Kasumi-1 (cell line): ENCODE measurements at places on chromosomes 4 and X.
A peak's percentile ranks its signal among the peaks of the same experiment; 100 is the strongest.

DNA sequence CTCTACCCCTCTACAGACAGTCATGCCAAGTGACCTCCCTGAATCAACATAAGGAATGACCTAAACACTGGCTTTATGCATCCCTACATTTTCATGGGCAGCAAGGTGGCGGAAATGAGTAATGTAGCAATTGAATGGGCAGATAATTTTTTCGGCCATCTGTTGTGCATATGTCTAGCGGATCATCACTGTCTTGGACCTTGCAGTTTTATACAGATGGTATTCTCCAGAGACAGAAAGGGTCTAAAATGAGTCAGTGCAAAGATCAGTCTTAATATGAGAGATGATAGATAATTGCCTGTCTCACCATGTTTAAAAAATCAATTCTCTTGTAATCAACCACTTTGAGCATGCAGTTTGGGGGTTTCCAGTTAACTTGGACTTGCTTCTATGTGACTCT lies 177.3 kb upstream of the DKK2 start:
- no peak for DNase-seq

- no peak for DNase-seq
Measured at GRCh38 chr4:1321946-1322650, 24.9 kb upstream of the UVSSA start.

GRCh38 chrX:13428053-13428786 lies 108.4 kb upstream of the ATXN3L start:
- DNase-seq = peak; percentile 46

GRCh38 chr4:6329478-6330383 lies 60.1 kb downstream of the WFS1 start:
- no peak for DNase-seq

DNA sequence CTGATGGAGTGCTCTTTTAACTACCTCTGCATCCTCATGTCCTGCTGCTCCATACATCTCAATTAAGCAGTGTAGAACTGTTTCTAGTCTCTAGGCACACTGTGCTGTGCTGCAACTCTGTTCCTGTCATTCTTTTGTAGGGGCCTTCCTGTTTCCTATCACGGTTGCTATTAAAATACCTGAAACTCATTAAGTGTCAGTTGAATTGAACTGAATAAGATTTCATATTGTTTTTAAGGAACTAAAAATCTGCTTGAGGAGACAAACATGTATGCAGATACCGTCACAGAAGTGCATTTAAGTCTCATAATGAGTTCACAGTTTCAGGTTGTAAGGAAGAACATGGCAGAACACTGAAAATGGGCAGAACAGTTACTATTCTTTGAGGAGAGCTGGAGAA lies 170.1 kb downstream of the LARP7 start:
- no peak for DNase-seq

DNA sequence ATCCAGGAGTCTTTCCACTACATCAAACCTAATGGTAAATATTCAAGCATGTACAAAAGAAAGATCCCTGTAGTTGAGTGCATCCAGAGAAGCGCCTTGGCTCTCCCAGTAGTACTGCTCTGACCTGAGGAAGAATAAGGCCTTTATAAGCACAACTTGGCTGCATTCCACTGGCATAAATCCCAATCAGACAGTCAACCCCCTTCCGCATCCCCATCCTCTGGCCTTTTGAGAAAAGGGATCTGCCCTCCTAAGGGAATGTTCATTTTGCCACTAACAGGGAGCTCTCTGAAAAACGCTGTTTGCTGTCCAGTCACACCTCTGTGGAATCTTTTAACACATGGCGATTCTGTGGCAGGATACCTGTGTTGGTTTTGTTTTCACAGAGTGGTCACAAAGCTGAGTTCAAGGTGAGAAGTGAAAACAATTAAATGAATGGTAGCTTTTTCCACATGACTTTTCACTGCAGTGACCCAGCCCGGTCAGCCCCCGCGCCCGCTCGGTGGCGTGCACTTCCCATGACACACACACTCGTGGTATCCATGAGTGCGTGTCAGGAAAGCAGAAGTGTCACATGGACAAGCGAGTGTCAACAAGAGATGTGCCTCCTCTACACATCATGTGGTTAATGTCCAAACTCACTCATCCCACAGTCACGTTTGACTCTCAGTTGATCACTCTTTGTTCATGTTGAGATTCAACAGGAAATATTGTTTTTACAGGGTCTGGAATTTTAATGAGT lies 112.2 kb upstream of the ENPP6 start:
- DNase-seq = no peak

DNA sequence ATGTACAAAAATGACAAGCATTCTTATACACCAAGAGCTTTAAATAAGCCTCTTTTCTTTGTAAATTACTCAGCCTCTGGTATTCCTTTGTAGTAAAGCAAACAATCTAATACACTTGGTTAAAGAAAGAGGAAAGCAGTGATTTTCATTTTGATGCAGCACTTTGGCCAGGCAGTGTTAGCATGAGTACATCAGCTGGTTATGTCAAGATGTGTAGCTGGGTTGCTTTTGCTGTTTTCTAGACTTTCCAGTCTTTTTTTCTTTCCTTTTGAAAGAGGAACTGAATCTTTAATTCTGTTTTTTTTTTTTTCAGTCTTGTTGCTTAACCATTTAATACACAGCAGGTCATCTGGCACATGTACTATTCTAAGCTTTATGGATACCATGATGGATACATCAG lies 167.1 kb upstream of the AADAT start:
- no peak for DNase-seq
